Left forelimb (tissue), 1 donor: ENCODE measurements at places on chromosomes 7 and 10.

DNA sequence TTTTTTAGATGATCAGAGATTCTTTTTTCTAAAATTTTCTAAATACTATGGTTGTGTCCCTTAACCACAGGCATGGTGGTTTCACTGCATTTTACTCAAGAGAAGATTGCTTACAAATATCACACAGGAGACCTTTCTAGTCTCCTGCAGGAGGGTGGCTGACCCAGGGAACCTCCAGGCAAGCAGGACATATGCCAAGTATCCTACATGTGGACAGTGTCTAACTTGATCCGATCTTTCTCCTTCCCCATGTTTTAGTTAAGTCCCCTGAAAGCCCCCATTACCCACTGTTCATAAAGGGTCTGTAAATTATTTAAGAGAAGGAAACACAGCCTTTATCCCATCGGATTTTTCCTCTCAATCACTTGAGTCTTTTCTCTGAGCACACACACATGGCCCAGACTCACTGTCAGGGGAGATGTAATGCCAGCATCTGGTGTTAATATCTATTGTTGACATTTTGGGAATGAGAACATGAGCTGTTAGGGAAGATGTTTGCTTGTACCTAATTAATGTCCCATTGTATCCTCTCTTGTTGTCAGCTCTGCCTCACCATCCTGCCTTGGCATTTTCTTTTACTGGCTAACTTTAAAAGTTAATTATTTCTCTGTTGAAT lies 755.2 kb downstream of the AUTS2 start:
- no peak for DNase-seq

DNA sequence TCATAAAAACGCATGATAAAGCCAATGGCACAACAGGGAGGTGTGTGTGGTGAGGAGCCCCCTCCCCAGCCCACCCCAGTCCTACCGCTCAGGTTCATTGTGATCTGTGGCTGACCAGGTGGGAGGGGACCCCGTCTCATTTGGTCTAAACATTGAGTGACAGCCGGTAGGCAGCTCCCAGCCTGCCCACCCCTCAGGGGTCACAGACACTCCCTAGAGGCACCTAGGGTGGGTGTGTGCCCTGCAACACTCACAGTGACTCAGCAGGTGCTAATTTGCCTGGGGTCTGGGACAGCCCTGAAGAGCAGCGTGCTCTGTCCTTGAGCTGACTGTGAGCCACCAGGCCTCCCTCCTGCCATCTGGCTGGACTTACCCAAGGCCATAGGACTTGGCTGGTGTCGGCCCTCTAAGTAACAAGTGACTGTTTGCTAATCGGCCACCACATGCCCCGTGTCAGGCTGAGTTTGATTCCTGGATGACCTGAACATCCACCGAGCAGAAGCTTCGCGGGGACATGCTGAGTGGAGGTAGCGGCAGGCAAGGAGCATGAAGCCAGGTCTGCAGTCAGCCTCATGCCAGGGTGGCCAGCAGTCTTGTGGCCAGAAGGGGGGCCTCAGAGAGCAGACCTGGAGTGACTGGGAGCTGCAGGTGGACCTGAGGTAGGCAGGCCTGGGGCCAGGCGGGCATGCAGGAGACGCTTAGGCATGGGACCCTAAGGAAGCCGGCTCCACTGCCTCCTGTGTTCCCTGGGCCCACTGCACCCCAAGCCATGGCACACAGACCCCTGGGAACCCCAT lies 282.3 kb upstream of the SHH start:
- no peak for DNase-seq

DNA sequence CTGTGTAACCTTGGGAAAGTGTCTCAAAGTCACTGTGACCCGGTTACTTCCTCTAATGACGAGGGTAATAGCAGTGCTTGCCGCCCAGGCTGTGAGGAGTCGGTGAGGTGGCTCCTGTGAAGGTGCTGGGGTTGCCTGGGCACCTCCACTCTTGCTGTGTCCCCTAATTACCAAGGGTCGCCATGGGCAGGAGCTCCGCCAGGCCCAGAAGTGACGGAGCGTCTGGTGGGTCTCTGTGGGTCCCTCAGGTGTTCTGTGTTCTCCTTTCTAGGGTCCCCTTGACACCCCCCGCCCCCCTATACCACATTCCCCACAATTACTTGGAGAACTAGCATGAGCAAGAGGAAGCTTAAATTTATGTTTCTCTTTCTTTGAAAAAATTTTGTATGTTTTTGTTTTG lies 161.5 kb downstream of the WDR37 start:
- DNase-seq = peak; percentile 40

DNA sequence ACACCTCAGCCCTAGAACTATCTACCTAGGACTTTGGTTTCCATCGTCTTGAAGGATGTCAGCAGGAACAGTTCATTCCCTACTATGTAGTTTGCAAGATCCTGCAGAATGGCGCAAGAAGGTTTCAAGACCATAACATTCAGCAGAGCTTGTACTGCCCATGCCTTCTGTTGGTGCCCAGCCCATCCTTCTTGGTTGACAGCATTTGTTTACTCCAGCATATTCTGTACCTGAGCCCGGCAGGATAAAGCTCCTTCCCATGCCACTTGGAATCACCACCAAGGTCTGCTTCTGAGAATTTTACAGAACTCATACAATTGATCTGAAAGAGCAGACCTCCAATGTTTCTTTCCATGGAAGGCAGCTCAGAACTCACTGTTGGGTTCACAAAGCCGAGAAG lies 150.8 kb downstream of the ARID5B start:
- no peak for DNase-seq

DNA sequence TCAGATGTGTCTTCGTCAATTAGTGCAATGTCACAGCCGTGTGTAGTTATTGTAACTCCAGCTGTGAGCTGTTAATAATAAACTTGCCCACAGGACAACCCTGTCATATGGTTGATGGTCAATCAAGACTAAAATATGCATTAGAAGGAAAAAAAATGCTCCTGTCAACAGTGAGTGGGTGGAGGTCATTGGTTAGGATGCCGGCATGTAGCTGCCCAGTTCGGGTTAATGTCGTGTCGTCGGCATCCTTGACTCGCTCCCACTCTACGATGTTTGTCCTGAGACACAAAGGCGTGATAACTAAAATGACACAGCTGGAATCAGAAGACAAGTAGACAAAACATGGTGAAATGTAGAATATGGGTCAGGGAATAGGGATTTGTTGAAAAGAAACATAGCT lies 442.8 kb upstream of the NPVF start:
- no peak for DNase-seq

- no peak for DNase-seq
These were observed 11.2 kb downstream of the ITPRIP start for GRCh38 chr10:104326991-104327610.

GRCh38 chr7:27251136-27251651 lies 8.6 kb downstream of the EVX1 start:
- DNase-seq = no peak

DNA sequence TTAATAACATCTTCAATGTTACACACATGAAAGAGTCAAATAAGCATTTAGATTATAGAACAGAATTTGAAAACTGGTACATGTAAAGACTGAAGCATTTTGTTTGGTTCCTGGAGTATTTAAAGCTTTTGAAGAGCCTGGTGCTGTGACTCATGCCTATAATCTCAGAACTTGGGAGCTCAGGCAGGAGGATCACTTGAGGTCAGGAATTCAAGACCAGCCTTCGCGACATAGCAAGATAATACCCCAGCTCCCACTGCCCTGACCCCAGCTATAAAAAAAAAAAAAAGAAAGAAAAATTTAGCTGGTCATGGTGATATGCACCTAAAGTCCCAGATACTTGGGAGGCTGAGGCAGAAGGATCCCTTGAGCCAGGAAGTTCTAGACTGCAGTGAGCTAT lies 87.8 kb downstream of the HDAC9 start:
- no peak for DNase-seq

DNA sequence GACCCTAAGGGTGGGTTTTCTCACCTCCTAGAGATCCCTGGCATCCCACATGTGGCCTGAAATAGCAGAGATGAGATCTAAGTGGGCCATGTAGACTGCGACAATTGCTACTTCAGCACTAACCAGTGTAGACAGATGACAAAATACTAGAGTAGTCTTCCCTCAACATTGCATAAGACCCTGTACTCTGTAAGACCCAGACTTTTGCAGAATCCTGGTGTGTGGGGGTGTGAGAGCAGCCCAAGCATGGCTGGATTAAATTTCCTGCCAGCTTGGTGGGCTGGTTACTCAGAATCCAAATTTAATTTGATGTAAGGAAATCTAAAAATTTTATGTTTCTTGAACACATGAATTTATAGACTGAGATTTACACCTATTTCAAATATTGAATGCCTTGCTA lies 88.3 kb downstream of the ZNF365 start:
- DNase-seq = no peak

DNA sequence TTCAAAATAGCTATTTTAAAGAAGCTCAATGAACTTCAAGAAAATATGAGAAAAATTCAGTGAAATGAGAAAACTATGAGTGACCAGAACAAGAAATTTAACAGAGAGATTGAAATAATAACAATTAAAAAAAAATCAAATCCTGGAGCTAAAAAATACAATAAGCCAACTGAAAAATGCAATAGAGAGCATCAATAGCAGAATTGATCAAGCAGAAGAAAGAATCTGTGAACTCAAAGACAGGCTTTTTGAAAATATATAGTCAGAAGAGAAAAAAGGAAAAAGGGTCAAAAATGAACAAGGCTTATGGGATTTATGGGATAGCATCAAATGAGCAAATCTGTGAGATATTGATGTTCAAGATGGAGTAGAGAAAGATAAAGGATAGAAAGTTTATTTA lies 133.0 kb downstream of the OTUD1 start:
- no peak for DNase-seq

DNA sequence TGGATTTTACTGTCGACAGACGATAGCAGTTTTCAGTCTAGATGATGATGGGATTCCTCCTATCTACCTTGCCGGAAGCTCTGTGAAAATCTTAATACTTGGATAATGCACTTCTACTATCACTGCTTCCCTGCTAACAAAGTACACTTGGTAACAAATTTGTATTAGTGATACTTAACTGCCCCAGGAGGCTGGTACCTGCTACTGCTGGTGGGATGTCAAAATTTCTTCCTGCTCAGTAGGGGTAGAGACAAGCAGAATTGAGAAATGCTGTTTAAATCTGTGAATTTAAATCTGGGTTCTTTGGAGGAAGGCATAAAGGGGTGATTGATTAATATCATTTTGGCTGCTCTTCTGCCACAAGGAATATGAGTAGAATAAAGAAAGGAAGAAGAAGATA lies 99.8 kb upstream of the STRIP2 start:
- no peak for DNase-seq

DNA sequence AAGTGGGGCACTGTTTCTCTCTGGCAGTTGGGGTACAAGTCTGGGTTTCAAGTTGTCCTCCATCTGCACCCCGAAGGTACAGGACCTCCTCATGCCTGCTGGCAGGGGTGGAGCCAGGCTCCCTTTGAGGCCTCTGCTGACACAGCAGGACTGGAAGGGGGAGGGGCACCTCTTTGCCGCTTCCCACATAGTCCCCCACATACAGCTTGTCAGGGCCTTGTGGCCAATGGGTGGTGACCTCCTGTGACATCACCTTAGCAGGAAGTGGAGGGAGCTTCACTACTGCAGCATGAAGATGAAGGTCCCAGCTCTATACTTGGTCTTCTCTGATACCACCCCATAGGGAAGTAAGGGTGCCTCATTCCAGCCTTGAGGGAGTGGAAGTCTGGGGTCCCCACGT lies 167.8 kb downstream of the RAMP3 start:
- DNase-seq = no peak

DNA sequence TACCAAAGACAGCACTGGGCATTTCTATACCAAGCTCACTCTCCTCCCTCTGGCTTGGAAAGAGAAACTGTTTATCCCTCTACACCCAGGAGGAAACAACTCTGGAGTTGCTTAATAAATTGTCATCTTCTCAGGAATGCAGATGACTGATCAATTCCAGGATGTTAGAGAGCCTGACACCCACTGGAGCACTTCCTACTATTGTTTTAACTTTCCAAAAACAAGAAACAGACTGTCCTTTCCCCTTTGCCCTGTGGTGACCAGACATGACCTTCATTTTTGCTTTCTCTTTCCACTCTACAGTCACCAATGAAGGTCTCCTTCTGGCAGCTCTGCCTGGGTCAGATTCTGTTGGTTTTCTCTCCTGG lies 19.6 kb downstream of the GIMAP4 start:
- no peak for DNase-seq

GRCh38 chr10:48671914-48672595 lies 12.6 kb upstream of the WDFY4 start:
- DNase-seq = no peak

DNA sequence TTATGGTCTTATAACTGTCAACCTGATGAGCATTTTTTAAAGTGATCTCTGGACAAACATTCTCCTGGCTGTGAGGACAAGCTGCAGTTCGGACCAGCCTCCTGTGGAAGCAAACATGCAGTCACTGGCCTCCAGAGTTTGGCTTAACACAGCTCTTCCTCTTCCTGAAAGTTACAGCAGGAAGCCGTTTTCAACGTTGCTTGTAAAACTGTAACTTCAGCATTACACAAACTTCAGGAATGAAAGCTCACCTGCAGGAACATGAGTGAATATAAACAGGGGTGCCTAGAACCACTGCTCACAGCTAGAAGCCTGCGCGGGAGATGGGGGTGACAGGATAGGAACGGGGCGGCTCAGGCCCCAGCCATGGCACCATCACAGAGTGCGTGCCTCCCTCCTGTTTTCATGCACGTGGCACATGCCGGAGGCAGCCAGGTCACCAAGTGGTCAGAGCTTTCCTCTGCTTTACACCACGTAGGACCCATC lies 292.9 kb upstream of the PITRM1 start:
- no peak for DNase-seq

GRCh38 chr7:131071786-131072504 lies 255.7 kb upstream of the MKLN1 start:
- no peak for DNase-seq

DNA sequence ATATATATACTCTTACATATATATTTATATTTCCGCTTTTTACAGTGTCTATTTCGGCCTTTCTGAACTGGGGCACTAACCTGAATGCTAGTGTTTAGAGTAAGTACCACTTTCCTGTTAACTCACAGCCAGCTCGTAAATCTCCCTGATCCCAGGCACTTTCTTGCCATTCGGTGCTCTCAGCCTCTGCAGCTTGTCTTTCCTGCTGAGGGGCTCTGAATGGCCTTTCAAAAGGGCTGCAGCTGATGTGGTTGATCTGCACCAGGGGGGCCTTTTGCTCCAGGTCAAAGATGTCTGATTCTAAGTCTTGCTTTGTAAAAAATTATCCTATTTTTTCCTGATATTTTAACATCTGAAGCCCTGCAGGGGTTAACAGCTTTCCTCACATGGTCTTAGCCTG lies 25.5 kb upstream of the HPS1 start:
- DNase-seq = no peak

GRCh38 chr7:52956379-52956915 lies 79.0 kb upstream of the POM121L12 start:
- DNase-seq = no peak

DNA sequence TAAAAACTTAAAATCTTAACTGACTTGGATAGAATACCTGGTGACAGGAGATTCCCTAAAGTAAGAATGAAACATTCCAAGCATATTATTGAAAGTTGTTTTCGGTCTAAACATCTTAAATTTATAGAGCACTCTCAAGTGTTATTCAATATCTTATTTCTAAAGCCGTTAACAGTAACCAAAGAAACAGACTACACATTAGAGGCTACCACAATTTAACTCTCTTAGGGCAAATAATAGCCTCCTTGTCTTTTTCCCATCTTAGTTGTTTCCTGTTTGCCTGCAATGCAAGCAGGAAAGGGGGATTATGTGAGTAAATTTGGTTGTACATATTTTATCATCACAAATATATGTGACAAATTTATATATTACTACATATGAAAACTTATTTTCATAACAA lies 31.4 kb downstream of the NAPEPLD start:
- no peak for DNase-seq
